AG20443 (cell line): ENCODE measurements at places on chromosomes 6 and 20.

DNA sequence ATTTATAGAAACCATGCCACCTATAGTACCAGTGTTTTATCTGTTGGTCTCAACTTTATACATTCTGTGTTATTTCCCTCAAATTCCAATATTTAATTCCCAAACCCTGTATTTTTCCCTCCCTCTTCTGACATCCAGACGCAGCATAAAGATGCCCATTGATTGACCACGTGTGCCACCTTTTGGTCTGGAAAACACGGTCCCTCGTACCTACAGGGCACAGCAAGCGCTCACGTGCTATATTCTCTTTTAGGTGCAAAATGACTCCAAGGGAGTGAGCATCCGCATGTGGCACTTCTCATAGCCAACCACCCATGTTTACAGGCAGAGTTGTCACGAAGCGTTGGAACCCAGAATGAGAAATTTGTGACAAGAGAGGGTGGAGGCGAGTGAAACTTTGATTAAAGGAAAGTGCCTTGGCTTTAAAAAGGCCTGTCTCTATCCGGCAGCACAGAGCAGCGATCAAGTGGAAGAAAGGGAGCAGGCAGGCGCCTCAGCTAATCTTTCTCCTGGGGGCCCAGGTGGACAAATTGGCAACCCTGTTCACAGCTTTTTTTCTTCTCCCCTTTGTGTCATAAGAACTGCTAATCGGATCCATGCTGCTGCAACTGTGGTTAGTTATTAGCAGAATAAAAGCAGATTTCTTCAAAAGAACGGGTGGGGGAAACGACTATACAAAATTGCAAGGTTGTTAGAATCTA, 225.9 kb downstream of the TMEM242 start:
- DNase-seq, result no peak

DNA sequence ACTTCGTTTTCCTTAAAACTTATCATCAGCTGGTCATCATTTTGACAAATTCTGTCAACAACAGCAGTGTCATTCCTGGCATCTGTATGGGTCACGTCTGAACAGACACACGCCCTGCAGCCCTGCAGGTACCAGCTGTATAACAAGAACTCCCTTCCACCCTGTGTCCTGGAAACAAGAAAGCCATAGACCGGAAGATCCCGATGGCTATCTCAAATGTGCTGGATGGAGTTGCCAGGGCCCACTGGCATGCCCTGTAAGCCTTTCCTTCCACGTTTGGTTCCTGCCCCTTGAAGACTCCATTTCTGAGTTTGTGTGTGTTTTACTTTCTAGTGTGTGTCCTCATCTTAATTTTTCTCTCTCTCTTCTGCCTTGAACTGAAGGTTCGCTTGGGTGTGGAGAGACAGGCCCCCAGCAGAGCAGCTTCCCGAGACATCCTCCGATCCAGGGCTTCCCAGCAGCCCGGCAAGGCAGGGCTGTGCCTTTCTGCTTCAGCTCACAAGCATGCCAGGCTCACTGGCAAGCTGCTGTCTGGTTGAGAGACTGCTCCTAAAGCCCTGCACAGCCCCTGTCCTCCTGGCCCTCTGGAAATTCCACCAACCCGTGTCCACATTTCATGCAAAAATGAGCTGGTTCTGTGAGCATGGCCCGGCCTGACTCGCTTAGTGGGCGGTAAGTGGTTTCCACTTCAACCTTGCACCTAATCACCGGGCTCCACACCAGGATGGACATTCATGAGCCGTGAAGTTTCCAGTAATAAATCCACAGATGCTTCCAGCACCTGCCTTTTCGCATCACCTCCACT, 8.7 kb downstream of the GFRA4 start:
- DNase-seq, result no peak

GRCh38 chr6:117311726-117312125, 46.4 kb downstream of the VGLL2 start:
- no peak for DNase-seq

GRCh38 chr6:42498473-42499128, 46.9 kb upstream of the TRERF1 start:
- no peak for DNase-seq

- no peak for DNase-seq
Measured at GRCh38 chr6:14398953-14399352, 281.4 kb downstream of the CD83 start.

DNA sequence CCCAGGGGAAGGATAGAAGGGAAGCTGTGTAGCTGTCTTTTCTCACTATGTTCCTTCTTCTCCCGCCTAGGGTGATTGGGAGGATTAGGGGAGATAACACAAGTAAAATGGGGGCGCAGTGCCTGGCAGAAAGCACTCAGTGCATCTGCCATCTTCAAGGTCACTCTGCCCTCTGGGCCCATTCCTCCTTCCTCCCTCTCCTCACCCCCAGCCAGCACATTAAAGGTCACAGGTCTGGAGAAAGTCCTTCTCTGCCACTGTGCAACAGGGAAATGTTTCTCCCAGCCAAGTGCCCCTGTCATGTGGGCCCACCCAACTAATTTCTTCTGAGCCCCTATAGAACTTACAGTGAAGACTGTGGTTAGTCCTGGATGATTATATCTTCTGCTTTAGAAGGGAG, 45.8 kb downstream of the CLIC5 start:
- DNase-seq, result no peak

DNA sequence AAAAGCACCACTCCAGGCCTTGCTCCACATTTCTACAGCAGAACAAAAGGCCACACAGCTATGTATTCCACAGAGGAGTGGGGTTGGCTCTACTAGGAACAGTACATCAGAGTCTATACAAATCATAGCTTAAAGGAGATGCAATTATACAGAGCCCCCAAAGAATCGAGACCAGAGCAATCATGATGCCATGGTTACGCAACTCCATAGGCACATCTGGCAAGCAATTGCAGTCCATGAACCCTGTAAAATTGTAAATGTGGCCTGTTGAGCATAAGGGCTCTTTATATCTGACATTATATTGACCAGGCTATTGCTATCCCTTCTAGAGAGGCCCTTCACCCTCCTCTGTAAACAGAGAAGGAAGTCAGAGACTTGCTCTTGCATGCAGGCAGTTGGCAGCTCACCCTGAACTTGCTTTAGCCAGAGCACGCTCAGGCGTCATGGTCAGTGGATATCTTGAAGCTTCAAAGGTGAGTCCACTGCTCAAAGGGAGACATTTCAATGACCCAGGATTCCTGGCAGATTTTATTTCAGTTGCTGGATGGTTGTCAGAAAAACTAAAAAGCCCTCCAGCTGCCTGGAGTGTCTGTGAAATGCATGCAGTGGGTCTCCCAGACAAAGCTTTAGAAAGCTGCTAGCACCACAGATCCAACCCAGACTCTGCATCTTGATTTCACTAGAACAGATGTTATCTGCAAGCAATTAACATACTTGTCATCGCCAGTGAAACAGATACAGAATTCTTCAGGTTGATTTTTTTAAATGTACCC, 357.2 kb downstream of the CENPW start:
- DNase-seq, result peak; percentile 18

GRCh38 chr6:3593161-3593560, 136.3 kb upstream of the SLC22A23 start:
- DNase-seq, result no peak

DNA sequence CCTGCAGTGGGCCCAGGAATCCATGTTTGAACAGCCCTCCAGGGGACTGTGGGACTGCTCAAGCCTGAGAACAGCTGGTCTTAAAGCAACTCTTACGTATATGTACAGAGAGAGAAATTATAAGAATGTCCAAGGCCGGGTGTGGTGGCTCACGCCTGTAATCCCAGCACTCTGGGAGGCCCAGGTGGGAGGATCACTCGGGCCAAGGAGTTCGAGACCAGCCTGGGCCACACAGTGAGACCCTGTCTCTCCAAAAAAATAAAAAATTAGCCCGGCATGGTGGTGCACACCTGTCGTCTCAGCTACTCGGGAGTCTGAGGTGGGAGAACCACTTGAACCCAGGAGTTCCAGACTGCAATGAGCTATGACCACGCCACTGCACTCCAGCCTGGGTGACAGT, 134.0 kb downstream of the DTNBP1 start:
- DNase-seq, result no peak

DNA sequence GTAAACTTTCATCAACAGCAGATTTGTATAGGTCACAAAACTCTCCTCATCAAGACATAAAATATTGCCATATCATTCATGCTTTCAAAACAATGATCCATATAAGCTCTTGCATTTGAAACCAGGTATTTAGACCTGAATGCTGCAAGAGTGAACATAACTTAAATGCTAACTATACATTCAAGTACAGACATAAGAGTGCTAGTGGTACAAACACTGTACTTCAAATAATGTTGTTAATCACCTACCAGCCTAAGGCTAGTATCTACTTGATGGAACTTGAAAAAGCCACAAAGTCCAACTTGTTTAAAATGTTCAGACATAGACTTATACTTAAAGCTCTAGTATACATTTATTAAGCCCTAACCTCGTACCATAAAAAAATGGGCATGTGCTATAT, 16.0 kb upstream of the GSTA2 start:
- DNase-seq, result no peak

- no peak for DNase-seq
Measured at GRCh38 chr6:12049165-12049564, 37.1 kb downstream of the HIVEP1 start.

DNA sequence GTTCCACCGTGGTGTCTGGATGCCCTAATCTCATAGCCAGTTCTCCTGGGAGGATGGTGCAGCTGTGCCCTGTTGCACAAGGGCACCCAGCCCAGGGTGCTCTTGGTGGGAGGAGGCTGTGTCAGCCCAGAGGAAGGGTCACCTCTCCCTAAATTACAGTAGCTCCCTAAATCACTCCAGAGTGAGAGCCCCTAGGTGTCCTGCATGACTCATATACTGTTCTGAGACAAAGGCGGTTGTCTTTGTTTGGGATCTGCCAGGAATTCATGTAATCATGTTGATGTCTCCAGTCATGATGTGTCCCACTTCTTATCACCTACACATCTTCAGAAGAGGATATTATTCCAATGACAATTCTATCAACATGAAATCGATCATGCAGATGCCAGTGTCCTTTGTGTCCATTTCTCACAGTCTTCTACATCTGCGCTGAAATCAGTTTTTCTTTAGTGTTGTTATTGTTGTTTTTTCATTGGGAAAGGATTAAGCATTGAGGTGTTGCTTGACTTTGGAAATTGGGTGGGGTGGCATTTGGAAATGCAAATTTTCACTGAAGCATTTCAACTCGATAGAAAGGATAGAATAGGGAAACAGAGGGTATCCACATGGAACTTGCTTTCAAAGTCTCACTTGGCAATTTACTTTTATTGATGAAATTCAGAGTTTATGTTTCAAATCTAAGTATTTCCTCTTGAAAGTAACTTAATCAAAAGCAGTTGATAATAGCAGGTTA, 19.5 kb downstream of the PERP start:
- DNase-seq, result no peak

GRCh38 chr6:57247603-57248002, 25.5 kb upstream of the RAB23 start:
- no peak for DNase-seq

- no peak for DNase-seq
Measured at GRCh38 chr6:137911675-137912191, 44.7 kb downstream of the TNFAIP3 start.

GRCh38 chr6:158244373-158244772, 67.9 kb upstream of the TULP4 start:
- DNase-seq, result no peak

- peak; percentile 19 for DNase-seq
Measured at GRCh38 chr6:127855542-127856159, 45.2 kb downstream of the THEMIS start.

- DNase-seq, result peak; percentile 16
Measured at GRCh38 chr20:13996265-13996664, 949 bp downstream of the MACROD2 start.

DNA sequence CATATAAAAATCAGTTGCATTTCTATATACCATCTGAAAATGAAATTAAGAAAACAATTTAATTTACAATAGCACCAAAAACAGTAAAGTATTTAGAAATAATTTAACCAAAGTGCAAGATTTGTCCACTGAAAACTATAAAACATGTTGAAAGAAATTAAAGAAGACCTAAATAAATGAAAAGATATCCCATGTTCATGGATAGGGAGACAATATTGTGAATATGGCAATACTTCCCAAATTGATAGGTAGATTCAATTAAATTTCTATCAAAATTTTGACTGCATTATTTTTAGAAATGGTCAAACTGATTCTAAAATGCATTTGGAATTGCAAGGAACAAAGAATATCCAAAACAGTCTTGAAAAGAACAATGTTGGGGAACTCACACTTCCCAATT, 17.6 kb upstream of the POU3F2 start:
- DNase-seq, result no peak

DNA sequence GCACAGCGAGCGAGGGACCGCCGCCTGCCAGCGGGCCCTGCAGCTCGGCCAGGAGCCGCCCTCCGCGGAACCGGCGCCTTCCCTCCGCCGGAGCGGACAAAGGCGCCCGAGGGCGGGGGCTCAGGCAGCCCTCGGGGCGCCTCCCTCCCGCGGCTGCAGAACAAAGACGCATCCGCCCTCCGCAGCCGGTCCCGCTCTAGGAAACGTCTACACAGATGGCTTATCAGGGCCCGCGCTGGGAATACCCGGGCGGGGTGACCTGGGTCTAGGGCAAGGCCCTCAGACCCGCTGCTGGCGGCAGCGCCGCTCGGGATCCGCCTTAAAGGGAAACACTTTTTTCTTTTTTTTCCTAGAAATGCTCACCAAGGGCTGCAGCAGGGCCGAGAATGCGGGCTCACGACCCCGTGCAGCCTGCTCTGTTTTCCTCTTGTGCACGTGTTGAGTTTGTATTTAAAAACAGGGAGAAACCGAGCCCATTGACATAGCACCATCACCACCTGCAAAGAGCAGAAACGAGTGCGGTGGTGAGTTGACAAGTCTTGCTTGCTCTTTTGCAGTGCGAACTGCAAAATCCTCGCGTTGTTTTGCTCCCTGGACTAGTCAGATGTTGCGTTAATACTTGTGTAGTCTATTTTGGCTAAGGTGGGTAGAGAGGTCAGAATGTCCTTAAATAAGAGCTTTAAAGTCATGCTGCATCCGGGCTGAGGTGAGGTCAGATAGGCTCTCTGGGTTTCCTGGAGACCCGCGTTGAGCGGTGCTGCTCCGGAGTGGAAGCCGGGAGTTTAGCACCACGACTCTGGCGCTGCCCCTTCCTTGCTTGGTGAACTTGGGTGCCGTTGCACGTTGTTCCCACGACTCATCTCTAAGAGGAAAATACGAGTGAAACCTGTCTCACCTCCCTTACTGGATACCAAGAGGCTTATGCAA, 1.1 kb upstream of the RPS6KA2 start:
- peak; percentile 72 for DNase-seq

DNA sequence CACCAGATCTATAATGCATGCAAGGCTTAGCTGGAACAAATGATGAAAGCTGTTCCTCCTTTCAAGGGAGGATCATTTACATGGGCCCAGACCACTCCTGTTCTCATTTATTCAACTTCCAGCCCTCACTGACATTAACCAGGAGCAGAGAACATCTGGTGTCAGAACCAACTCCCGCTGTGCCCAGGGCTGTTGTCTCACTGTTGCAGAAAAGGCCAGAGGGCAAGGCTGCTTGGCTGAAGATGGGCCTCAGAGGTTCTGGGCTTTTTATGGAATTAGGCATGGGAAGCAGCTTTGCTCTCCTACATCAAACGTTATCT, 164.2 kb downstream of the GMPR start:
- DNase-seq, result peak; percentile 32
